Coronary artery (tissue), 2 donors: ENCODE measurements at places on chromosomes 16 and 17.

DNA sequence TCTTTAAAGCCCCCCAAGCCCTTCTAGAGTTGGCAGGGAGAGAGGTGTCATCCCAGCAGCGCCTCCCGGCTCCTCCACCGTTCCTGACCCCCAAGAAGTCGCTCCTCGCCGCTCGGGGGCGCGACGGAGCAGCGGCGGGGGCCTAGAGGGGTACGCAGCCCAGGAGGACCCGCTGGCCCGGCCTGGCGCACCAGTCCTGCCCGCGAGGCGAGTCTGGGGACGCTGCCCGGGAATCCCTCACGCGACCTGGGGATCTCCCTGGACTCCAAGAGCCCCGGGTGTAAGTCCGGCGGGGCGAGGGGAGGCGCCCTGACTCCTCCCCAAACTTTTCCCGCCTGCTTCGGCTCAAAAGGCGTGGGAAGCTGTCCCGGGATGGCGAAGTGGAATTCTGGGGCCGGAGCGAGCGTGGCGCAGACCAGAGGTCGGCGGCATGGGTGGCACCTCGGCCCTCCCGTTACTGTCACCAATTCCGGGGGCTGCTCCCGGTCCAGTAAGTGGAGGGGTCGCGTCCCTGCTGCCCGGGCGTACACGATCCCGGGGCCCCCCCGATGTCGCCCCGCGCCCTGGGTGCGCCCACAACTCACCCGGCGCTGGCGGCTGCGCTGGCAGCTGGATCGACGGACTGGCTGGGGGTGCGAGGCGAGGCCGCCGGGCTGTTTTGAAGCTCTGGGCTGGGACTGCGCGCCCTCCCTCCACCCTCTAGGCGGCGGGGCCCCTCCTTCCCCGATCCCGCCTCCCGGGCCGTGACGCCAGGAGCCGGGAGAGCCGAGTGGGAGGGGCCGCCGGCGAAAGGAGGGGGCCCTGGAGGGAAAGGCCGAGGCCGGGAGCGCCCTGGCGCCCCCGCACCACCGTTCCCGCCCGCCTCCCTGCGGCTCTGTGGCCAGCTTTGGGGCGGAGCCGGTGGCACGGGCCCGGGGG lies at the start of gene EMP2:
TSS of gene EMP2 (minus strand) at position 634 of the 918 bp plus-strand sequence. CDS start 32,981 bp downstream, outside the sequence.
- DNase-seq, result peak; percentile 89

- DNase-seq, result no peak
Observed at GRCh38 chr17:36812762-36813161, 124.5 kb upstream of the LHX1 start.

DNA sequence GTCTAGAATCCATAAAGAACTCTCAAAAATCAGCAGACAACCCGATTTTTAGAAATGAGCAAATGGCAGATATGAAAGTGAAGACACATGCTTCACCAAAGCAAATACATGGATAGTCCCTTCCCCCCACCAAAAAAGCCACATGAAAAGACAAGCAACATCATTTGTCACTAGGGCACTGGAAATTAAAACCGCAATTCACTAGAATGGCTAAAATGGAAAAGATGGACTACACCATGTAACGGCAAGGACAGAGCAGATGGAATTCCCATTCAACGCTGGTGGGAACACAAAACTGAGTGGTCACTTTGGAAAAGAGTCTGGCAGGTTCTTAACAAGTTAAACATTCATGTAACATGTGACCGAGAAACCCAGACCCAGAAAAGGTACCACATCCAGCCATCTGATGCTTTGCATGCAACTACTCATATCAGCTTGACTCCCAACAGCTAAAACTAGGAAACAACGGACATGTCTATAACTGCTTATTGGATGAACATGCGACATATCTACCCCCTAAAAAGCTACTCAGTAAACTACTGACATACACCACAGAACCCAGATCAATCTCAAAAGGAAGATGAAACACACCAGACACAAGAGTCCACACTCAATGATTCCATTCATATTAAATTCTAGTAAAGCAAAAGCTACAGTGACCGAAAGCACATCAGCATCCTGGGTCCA lies 132.6 kb downstream of the ZNF778 start:
- DNase-seq, result no peak

- no peak for DNase-seq
Observed at GRCh38 chr16:46711106-46712058, 21.9 kb downstream of the ORC6 start.

GRCh38 chr17:82424001-82424862 lies 5.8 kb upstream of the OGFOD3 start:
- DNase-seq, result no peak

GRCh38 chr17:62898239-62898864 lies 67.7 kb upstream of the TANC2 start:
- DNase-seq, result no peak

GRCh38 chr17:44176671-44177501 lies 6.4 kb downstream of the ASB16 start:
- DNase-seq, result no peak

DNA sequence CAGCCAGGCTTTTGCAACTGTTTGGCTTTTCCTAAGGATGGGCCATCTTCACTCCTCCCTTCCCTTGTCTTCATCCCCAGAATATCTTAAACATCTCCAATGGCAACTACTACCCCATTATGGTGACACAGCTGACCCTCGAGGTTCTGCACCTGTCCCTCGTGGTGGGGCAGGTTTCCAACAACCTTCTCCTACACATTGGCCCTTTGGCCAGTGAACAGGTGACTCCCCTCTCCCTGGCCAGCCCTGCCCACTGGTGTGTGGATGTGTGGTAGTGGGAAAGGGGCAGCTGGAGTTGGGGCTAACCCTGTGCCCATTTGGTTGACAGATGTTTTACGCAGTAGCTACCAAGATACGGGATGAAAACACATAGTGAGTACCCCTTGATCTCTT lies 4.7 kb downstream of the TMEM106A start:
- peak; percentile 19 for DNase-seq

- DNase-seq, result no peak
Observed at GRCh38 chr16:53864819-53865493, 161.0 kb downstream of the FTO start.

GRCh38 chr17:74032222-74032621 lies 171.3 kb upstream of the RPL38 start:
- DNase-seq, result no peak
